ENCODE measurements at places on chromosomes 6 and 20.

DNA sequence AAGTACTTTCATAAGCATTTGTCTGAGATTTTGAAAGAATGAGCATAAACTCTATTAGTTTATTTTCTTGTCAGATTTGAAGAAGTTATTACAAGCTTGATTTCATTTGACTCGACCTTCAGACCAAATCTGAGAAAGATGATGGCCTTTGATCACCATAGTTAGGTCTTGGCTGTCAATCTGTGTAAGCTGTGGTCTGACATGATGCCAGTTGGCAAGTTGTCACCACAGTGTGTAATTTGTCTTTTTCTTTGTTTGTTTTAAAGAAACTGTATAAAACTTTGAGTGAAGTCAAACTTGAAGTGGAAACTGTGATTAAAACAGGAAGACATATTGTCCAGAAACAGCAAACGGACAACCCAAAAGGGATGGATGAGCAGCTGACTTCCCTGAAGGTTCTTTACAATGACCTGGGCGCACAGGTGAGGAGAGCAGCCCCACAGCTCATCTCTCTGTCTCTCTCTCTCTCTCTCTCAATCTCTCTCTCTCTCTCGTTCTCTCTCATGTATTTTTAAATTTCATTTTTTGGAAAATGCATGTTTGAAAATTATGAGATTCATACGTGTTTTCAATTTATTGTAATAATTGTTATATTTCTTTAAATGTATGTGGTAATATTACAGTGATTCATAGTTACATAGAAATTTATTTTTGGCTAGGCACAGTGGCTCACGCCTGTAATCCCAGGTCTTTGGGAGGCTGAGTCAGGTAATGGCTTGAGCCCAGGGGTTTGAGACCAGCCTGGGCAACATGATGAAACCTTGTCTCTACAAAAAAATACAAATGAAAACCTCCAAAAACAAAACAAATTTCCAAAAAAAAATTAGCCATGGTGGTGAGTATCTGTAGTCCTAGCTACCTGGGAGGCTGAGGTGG is 208.1 kb downstream of the UTRN start:
- no peak for ATAC-seq

- no peak for ATAC-seq
These were observed 264.2 kb upstream of the PREP start for GRCh38 chr6:105667056-105667455.

DNA sequence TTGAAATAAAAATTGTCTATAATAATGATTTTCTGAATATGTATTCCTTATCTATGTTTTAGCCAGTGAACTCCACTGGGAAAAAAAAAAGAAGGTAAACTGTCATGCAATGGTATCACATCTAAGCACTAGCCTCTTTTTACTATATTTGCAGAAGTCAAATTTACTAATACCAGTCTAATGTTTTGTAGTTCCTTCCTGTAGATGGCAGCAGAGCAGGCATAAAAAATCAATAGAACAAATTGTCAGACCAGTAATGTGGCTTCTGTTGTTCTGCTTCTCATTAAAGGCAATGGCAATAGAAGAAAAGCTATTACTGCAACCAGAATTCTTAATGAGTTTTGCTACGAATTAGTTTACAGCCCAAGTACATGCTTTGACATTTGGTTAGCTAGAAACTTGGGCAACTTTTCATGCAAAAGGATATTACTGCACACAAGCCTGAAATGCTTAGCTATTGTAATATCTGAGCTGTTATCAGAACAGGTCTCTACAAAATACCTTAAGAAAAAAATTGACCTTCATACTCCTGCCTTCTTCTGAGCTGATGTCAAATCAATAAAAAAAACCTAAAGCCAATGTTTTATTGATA is 476.9 kb downstream of the KHDRBS2 start:
- ATAC-seq, result no peak

DNA sequence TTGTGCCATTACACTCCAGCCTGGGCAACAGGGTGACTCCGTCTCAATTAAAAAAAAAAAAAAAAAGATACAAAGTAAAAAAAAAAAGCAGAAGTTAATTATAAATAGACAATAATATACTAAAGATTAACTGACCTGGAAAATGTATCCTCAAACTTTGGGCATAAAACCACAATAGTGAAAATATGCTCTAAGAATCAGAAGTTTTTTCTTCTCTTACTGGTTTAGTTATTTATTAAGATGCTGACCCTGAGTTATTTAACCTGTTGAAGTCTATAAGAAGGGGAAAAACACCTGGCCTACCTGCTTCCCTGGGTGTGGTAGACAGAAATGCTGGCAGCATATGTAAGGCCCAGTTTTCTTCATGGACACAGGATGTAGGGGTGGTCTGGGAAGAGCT is 133.7 kb upstream of the MLIP start:
- no peak for ATAC-seq

- no peak for ATAC-seq
These were observed 101.5 kb upstream of the MARCKS start for GRCh38 chr6:113755449-113756289.

- peak; percentile 100 for ATAC-seq
These were observed at the start of gene UBE2C for GRCh38 chr20:45812157-45813005. TSS of gene UBE2C (plus strand) at chr20:45812644. CDS start at chr20:45812696, 52 bp downstream.

GRCh38 chr20:52230409-52230808 is 38.8 kb upstream of the ZFP64 start:
- no peak for ATAC-seq

DNA sequence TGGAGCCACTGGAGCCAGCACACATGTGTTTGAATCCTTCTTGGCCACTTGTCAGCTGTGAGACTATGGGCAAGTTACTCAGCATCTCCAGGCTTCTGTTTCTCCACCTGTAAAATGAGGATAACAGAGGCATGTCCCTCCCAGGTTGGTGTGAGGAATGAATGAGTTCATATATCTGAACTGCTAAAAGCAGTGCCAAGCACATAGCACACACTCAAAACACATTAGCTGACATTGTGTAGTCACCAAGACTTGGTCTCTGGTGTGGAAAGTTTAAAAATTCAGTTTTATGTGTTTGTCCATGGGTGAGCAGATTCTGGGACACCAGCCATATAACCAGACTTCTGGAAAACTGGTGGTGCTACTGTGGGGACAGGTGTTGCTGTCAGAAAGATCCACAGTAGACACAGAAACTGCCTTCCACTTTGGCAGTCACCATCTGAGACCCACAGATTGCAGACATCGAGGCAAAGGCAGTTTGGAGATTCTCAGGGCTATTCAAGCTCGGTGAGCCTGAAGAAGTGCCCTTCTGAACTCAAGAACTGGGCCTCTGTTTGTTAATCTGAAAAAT is 115.8 kb downstream of the MRPL14 start:
- no peak for ATAC-seq

GRCh38 chr6:144350528-144350880 is 65.4 kb downstream of the UTRN start:
- ATAC-seq, result no peak

GRCh38 chr6:49087369-49087768 is 375.7 kb downstream of the MMUT start:
- no peak for ATAC-seq

- ATAC-seq, result no peak
These were observed 20.1 kb upstream of the TCP11 start for GRCh38 chr6:35161266-35161665.

DNA sequence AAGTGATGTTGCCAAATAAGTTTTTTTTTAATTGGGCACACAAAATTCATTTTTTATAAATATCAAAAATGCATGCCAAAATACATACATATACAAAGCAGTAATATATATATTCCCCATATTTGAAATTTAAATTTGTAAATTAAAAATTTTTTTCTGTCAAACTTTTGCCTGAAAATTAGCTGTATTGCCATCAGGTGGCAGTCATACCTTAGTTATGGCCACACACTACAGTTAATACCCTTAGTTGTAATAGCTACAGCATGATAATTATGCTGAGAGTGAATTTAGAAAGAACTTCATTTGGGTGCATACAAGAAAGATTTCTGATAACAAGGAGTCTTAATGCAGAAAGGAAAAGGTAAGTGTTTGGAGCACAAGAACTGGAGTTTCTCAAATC is 46.2 kb upstream of the SDHAF4 start:
- ATAC-seq, result no peak

- no peak for ATAC-seq
These were observed 24.6 kb downstream of the RAMACL start for GRCh38 chr6:166561771-166562359.

DNA sequence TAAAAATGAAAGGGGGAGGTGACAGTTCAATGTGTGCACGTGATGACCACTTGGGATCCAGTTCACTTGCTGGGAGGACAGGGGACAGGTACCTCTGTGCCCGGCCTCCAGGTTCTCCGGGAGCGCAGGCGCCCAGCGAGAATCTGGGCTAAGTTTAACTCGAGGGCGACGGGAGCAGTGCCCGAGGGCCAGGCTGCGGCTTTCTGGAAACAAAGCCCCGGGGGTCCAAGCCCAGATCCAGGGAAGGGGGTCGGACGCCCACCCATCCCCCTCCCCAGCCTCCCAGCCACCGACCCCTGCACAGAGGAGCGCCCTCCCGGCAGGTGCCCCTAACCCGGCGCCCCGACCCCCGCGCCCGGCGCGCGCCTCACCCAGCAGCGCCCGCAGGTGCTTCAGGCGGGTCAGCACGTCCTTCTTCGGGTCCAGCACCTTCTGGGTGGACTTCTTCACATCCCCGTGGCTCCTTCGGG is 405 bp downstream of the RALGAPA2 start:
- peak; percentile 11 for ATAC-seq

Measured in activated T-helper 17 cell treated with anti-CD3 and anti-CD28 coated beads, Interleukin-2, amount 50 U/mL, for 72 hours (primary cell).